ENCODE measurements at places on chromosomes 16 and 17.

GRCh38 chr16:88775825-88776224 is 9.2 kb downstream of the PIEZO1 start:
- H3K4me1 ChIP-seq = peaks cover 10% of the 10 kb centered on the region

GRCh38 chr17:71759422-71760060 is 361.3 kb upstream of the SOX9 start:
- no peaks in the 10 kb centered on the region for H3K27me3 ChIP-seq
- H3K36me3 ChIP-seq = no peaks in the 10 kb centered on the region
- peak overlapping the region; percentile 8 for H3K27ac ChIP-seq
- no peak overlapping the region for H3K4me3 ChIP-seq
- no peak for DNase-seq
- H3K4me1 ChIP-seq = peaks cover 12% of the 10 kb centered on the region

GRCh38 chr16:53176434-53176833 is 121.6 kb downstream of the CHD9 start:
- H3K36me3 ChIP-seq = peaks cover 34% of the 10 kb centered on the region
- DNase-seq = no peak
- H3K4me3 ChIP-seq = no peak overlapping the region
- H3K27me3 ChIP-seq = no peaks in the 10 kb centered on the region
- peaks cover 2% of the 10 kb centered on the region for H3K4me1 ChIP-seq
- no peak overlapping the region for H3K27ac ChIP-seq

DNA sequence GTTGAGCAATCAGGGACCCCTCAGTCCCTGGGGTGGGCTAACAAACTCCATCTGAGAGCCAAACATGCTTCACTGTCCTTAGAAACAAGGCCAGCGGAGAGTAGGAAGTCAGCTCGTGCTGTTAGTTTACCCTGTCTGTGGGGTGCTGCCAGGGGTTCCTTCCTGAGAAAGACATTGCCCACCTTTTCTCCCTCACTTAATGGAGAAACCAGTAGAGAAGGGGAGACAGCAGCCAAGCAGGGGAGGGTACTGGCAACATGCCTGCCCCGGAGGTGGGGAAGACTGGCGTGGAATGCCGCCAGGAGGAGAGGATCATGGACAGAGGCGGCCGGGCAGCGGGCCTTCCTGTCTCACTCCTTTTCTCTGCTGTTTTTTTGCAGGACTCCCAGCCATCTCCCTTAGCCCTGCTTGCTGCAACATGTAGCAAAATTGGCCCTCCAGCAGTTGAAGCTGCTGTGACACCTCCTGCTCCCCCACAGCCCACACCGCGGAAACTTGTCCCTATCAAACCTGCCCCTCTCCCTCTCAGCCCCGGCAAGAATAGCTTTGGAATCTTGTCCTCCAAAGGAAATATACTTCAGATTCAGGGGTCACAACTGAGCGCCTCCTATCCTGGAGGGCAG is 19.9 kb downstream of the SP2 start:
- H3K4me3 ChIP-seq = no peak overlapping the region
- no peak overlapping the region for H3K27ac ChIP-seq
- H3K4me1 ChIP-seq = peaks cover 8% of the 10 kb centered on the region
- no peak for DNase-seq
- H3K36me3 ChIP-seq = no peaks in the 10 kb centered on the region
- H3K27me3 ChIP-seq = no peaks in the 10 kb centered on the region

- H3K4me1 ChIP-seq = peaks cover 5% of the 10 kb centered on the region
- H3K27me3 ChIP-seq = no peaks in the 10 kb centered on the region
- no peak overlapping the region for H3K4me3 ChIP-seq
- H3K27ac ChIP-seq = no peak overlapping the region
- H3K36me3 ChIP-seq = peaks cover 56% of the 10 kb centered on the region
- DNase-seq = no peak
Measured at GRCh38 chr16:2173916-2174315, 18.3 kb downstream of the TRAF7 start.

DNA sequence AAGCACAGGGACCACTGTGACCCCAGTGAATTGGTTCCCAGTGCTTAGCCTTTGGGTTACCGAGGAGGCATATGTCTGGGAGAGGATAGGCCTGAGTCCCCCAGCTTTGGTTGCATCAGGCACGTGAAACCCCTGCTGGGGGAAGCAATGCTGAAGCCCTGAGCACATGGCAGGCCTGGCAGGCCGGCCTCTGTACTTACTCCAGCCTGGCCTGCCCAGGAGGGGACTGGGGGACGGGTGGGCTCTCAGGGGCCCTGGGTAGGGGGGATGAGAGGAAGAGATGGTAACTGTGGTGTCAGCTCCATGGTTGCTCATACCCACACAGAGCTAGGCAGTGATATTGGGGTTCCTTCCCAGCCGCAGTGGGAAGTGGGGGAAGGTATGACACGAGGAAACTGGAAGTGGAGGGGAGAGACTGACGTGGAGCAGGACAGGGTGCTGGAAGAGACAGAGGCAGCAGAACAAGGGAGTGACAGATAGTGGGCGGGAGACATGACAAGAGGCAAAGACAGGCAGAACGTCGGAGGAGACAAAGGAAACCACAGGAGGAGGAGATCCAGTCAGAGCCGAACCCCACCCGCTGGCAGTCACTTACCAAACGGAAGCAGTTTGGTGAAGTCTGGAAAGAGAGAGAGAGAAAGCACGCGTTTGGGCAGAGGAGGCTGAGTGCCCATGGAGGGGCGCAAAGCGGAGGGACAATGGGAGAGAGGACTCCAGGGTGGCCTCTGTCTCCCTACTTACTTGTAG is 9.1 kb downstream of the TMEM208 start:
- H3K4me3 ChIP-seq = no peak overlapping the region
- H3K4me1 ChIP-seq = peaks cover 10% of the 10 kb centered on the region
- H3K27me3 ChIP-seq = no peaks in the 10 kb centered on the region
- peaks cover 94% of the 10 kb centered on the region for H3K36me3 ChIP-seq

- H3K4me1 ChIP-seq = no peaks in the 10 kb centered on the region
- H3K4me3 ChIP-seq = no peak overlapping the region
- no peak for DNase-seq
- no peak overlapping the region for H3K27ac ChIP-seq
- H3K36me3 ChIP-seq = peaks cover 47% of the 10 kb centered on the region
Measured at GRCh38 chr17:15973016-15973415, 26.5 kb downstream of the ZSWIM7 start.

DNA sequence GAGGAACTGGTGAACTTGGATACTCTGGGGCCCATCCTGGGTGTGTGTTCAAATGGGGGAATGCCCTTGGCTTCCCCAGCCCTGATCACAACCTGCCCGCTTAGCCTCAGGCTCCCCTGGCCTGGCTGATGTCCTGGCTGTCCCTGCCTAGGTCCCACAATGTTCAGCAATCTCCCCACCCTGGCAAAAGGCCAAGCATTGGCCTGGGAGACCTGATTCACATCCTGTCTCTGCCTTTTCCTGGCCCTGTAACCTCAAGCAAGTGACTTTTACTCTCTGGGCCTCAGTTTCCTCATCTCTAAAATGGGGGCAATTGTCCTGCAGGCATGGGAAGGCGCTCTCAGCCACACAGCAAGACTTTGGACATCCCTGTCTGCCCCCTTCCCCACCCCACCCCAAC is 14.4 kb downstream of the CPNE2 start:
- no peak overlapping the region for H3K27ac ChIP-seq
- H3K4me1 ChIP-seq = no peaks in the 10 kb centered on the region
- H3K27me3 ChIP-seq = no peaks in the 10 kb centered on the region

- H3K4me3 ChIP-seq = no peak overlapping the region
- H3K27me3 ChIP-seq = no peaks in the 10 kb centered on the region
- no peak for DNase-seq
- no peaks in the 10 kb centered on the region for H3K36me3 ChIP-seq
- no peaks in the 10 kb centered on the region for H3K4me1 ChIP-seq
Measured at GRCh38 chr17:37769050-37769449, 24.2 kb upstream of the HNF1B start.

- H3K27me3 ChIP-seq = no peaks in the 10 kb centered on the region
- no peaks in the 10 kb centered on the region for H3K4me1 ChIP-seq
- H3K4me3 ChIP-seq = no peak overlapping the region
- H3K36me3 ChIP-seq = peaks cover 97% of the 10 kb centered on the region
- no peak for DNase-seq
- no peak overlapping the region for H3K27ac ChIP-seq
Measured at GRCh38 chr17:28675980-28676379, 14.0 kb downstream of the SUPT6H start.

DNA sequence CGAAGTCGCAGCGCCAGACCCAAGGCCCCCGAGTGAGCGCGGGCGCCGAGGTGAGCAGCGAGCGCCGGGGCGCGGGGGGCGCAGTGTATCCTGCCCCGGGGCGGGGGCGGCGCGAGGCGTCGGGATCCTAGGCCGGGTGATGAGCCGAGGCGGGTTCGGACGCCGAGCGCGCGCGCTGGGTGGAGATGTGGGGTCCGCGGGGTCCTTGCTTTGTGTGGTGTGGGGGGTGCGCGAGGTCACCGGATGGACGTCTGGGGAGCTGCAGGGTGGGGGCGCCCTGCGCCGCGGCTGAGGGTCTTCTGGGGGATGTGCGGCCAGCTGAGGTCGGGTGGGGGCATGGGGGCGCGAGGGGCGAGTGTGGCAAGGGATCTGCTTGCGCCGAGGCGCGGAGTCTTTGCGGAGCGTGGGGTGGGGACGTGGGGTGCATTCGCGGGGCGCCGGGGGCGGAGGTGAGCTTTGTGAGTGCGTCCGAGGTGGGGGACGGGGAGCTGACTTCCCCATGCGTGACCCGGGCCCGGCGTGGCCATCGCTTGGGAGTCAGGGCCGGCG is 560 bp downstream of the RAI1 start:
- H3K4me3 ChIP-seq = peak overlapping the region; percentile 99
- peaks cover 34% of the 10 kb centered on the region for H3K4me1 ChIP-seq
- peaks cover 9% of the 10 kb centered on the region for H3K36me3 ChIP-seq
- DNase-seq = no peak

DNA sequence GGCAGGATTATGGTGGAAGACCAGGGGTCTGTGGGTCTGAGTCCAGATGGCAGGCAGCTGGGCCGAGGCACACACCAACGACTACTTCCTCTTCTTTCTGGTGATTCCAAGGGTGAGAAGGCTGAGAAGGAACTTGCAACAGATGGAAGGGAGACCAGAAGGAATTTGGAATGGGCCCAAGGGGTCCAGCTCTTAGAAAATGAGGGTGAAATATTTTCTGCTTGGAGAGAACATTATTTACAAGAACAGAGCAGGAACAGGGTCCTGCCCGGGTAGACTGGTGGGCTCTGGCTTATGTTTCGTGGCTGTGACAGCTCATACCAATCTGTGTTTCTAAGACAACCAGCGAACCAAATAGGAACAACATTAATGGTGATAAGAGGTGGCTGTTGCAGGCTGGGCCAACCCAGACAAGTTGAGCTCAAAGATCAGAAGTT is 36.6 kb downstream of the CCDC42 start:
- no peaks in the 10 kb centered on the region for H3K36me3 ChIP-seq
- H3K27me3 ChIP-seq = no peaks in the 10 kb centered on the region
- DNase-seq = peak; percentile 16
- H3K4me3 ChIP-seq = no peak overlapping the region
- no peaks in the 10 kb centered on the region for H3K4me1 ChIP-seq

GRCh38 chr16:31093132-31093703 is 1.4 kb downstream of the VKORC1 start:
- DNase-seq = peak; percentile 61
- H3K36me3 ChIP-seq = peaks cover 32% of the 10 kb centered on the region
- H3K27me3 ChIP-seq = no peaks in the 10 kb centered on the region
- peak overlapping the region; percentile 66 for H3K4me3 ChIP-seq
- H3K27ac ChIP-seq = peak overlapping the region; percentile 81
- H3K4me1 ChIP-seq = no peaks in the 10 kb centered on the region

DNA sequence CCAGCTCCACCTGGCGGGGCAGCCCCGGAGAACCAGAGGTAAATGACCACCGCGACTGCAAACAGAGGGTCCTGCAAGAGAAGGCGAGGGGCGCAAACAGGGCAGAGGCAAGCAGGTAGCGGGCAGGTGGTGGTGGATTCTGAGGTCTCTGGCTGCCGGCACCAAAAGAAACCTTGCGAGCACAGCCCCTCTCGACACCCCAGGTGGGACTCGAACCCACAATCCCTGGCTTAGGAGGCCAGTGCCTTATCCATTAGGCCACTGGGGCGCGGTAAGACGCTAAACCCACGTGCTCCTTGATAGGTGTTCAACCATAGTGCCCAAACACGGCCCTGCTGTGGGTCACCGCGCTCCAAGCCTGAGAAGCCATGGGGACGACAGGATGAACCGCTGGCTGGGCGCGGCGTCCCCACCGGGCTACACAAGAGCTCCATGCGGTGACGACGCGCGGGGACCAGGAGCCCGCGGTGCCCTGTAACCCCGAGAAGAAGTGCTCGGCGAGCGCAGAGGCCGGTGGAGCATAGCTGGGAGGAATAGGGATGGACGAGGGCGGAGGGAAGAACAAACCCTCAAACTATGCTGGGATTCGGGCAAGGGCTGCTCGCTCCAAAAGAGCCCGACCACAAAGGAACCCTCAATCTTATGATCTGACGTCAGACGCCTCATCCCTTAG is 12.4 kb downstream of the ATP5PD start:
- no peaks in the 10 kb centered on the region for H3K27me3 ChIP-seq
- DNase-seq = peak; percentile 86
- peaks cover 6% of the 10 kb centered on the region for H3K4me1 ChIP-seq
- peak overlapping the region; percentile 88 for H3K4me3 ChIP-seq
- peaks cover 11% of the 10 kb centered on the region for H3K36me3 ChIP-seq

DNA sequence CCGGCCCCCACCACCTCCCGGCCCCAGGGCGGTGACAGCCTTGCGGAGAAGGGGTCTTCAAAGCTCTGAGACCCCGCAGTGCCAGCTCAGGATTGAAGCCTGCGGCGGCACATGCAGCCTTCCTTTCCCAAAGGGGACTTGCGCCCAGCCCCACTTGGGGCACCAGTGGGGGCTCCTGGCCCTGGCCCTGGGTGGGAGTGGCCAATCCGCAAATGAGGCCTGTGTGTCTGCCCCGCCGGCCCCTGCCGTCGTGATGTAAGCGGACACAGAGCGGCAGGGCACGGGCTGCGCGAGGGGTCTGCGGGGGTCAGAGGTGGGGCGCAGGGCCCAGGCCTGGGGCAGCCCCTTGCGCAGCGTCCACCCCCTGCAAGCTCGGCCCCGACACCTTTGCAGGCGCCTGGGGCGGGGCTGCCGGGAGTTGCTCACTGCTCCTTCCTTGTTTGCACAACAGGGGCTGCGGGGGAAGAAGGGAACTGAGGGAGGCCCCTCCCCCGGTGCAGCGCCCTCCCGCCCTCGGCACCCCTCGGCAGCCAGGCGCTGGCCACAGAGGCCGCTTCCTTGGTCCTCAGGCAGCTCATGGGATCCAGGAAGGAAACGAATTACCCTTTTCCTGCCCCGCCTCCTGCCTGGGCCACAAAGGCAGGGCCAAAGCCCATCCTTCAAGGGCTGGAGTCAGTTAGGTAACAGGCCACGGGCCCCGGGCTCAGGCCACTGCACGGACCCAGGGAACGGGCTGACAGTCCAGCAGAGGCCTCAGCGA is 2.9 kb downstream of the SLC16A3 start:
- no peak for DNase-seq
- H3K4me3 ChIP-seq = peak overlapping the region; percentile 99
- H3K4me1 ChIP-seq = peaks cover 40% of the 10 kb centered on the region
- peaks cover 71% of the 10 kb centered on the region for H3K36me3 ChIP-seq

GRCh38 chr16:30429418-30429677 is 482 bp downstream of the DCTPP1 start:
- peaks cover 31% of the 10 kb centered on the region for H3K36me3 ChIP-seq
- peaks cover 5% of the 10 kb centered on the region for H3K4me1 ChIP-seq
- DNase-seq = no peak
- peak overlapping the region; percentile 50 for H3K27ac ChIP-seq
- peak overlapping the region; percentile 66 for H3K4me3 ChIP-seq
- H3K27me3 ChIP-seq = no peaks in the 10 kb centered on the region

All from RWPE2 (cell line).